Activated T-cell treated with anti-CD3 and anti-CD28 coated beads, Interleukin-2, amount 50 U/mL, for 24 hours (primary cell): ENCODE measurements at places on chromosomes 7 and 10.

DNA sequence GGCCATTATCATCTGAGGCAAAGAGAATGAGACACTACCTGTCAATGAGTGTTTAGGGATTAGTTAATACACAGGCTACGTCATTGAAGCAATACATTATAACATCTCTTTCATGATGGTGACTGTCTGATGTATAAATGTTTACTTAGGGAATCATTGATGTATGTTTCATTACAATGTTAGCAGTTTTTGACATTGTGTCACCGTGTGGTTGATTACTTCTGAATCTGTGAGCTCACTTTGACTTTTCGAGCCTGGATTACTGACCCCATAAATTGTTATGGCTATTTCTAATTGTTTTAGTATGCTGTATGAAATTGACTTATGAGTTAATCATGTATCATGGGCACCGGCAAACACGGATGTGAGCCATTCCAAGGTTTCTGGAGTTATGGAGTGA lies 494.0 kb downstream of the MAGI2 start:
- no peak overlapping the region for H3K27ac ChIP-seq
- H3K4me1 ChIP-seq: no peaks in the 10 kb centered on the region
- H3K27me3 ChIP-seq: no peaks in the 10 kb centered on the region

- no peaks in the 10 kb centered on the region for H3K27me3 ChIP-seq
- H3K27ac ChIP-seq: no peak overlapping the region
- H3K4me1 ChIP-seq: no peaks in the 10 kb centered on the region
- DNase-seq: no peak
- no peaks in the 10 kb centered on the region for H3K36me3 ChIP-seq
- no peak overlapping the region for H3K4me3 ChIP-seq
These were observed 42.1 kb upstream of the CXCL12 start for GRCh38 chr10:44427037-44427436.

DNA sequence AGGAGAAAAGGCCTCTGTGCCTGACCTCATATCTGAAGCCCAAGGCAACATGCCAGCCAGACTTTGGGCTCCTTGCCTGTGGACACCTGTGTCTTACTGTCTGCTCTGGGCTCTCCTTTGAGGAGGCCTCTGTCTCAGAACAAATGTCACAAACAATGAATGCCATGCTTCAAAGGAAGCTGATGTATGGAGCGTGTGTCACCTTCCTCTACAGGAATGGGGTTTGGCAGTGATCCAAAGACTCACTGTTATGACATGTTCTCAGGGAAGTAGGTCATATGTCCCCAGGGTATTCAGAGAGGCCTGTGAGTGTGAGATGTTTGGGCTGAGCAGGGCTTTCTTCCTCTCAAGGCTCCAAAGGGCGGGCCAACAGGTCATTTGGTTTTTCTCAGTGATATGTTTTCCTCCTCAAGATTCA lies 38.4 kb downstream of the PTPRE start:
- peak overlapping the region; percentile 15 for H3K27ac ChIP-seq
- no peak for DNase-seq
- H3K4me3 ChIP-seq: no peak overlapping the region
- H3K36me3 ChIP-seq: no peaks in the 10 kb centered on the region

DNA sequence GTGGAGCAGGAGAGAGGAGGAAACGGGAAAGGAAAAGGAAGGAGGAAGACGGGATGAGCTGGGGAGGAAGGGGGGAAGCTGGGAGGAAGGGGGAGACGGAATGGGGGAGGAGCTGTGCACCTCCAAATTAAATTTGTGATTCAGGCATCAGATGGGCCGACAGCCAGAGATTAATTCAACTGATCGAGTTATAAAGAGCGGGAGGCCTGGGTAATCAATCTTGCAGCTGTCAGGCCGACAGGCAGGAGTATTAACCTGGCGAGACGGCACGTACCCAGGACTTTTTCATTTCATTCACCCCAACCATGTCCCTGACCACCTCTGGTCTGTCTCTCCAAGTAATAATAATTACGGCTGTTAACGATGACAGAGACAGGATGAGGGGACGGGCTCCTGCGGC lies 26.2 kb downstream of the KAZALD1 start:
- H3K36me3 ChIP-seq: no peaks in the 10 kb centered on the region
- peaks cover 78% of the 10 kb centered on the region for H3K27me3 ChIP-seq
- no peak for DNase-seq
- no peaks in the 10 kb centered on the region for H3K4me1 ChIP-seq

DNA sequence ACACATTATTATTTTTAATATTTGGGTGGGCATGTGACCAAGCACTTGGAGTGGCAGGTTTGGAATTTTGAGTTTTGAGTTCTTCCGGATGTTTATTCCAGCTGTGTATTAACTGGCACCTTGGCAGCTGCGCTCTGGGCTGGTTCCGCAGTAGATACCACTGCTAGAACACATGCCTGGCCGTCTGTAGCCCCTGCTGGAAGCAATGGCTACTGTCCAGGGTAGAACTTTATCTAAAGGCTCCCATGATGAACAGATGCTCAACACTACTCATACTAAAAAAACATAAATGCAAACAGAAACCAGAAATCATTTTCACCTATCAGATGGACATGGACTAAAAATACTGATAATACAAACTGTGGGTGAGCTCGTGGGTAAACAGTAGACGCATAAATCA lies 19.4 kb upstream of the SH3PXD2A start:
- DNase-seq: no peak
- no peaks in the 10 kb centered on the region for H3K4me1 ChIP-seq
- H3K27ac ChIP-seq: no peak overlapping the region
- H3K36me3 ChIP-seq: peaks cover 34% of the 10 kb centered on the region
- no peaks in the 10 kb centered on the region for H3K27me3 ChIP-seq

- no peaks in the 10 kb centered on the region for H3K36me3 ChIP-seq
- H3K4me1 ChIP-seq: no peaks in the 10 kb centered on the region
- no peak for DNase-seq
- no peak overlapping the region for H3K4me3 ChIP-seq
- H3K27ac ChIP-seq: no peak overlapping the region
These were observed 494.0 kb upstream of the POT1 start for GRCh38 chr7:125423458-125424155.

GRCh38 chr10:22321156-22321923 lies 441 bp downstream of the BMI1 start:
- peak; percentile 83 for DNase-seq
- H3K27ac ChIP-seq: peak overlapping the region; percentile 92
- H3K4me3 ChIP-seq: peak overlapping the region; percentile 84
- peaks cover 43% of the 10 kb centered on the region for H3K27me3 ChIP-seq
- H3K36me3 ChIP-seq: peaks cover 39% of the 10 kb centered on the region

DNA sequence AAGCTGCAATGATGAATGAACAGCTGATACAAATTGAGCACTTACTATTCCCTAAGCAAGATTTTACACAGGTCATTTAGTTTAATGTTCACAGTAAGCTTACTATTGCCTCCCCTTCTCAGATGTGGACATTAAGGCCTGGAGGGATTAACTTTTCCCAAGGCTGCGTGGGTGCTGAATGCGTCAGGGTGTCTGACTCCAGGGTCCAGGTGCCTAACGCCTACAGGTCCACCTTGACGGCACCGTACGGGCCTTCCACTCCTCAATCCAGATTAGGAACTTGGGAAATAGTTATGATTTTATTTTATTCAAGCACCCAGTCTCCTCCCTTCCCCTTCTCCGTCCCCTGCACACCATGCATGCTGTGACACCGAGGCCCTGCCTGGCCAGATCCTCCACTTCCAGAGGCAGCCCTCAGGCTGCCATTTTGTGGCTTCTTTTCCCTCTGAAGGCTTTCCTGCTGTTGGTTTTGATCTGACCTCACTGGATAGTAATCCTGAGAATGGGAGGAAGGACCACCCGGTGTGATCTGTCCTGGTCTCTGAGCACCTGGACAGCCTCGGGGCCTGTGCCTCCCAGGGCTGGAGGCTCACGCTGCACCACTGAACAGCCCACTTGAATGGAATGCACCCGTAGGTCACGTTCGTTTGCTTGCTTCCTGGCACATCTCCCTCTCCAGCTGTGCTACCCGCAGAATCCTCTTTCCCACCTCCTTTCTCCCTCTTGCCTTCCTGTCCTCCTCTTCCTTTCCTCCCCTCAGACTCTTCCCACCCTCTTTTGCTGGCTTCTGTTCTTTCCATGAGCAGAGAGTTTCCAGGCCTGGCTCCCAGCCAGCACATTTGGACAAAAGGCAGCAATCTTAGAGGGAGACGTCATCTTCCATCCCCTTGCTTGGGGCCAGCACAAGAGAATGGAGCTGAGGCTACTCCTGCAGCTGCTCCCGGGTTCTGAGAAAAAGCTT lies 14.4 kb downstream of the DENND2A start:
- H3K4me3 ChIP-seq: no peak overlapping the region
- no peak overlapping the region for H3K27ac ChIP-seq
- H3K36me3 ChIP-seq: no peaks in the 10 kb centered on the region
- no peaks in the 10 kb centered on the region for H3K4me1 ChIP-seq
- H3K27me3 ChIP-seq: no peaks in the 10 kb centered on the region

GRCh38 chr7:82162289-82162688 lies 281.3 kb downstream of the CACNA2D1 start:
- H3K36me3 ChIP-seq: no peaks in the 10 kb centered on the region
- no peaks in the 10 kb centered on the region for H3K27me3 ChIP-seq
- H3K4me3 ChIP-seq: no peak overlapping the region
- DNase-seq: no peak
- no peaks in the 10 kb centered on the region for H3K4me1 ChIP-seq

DNA sequence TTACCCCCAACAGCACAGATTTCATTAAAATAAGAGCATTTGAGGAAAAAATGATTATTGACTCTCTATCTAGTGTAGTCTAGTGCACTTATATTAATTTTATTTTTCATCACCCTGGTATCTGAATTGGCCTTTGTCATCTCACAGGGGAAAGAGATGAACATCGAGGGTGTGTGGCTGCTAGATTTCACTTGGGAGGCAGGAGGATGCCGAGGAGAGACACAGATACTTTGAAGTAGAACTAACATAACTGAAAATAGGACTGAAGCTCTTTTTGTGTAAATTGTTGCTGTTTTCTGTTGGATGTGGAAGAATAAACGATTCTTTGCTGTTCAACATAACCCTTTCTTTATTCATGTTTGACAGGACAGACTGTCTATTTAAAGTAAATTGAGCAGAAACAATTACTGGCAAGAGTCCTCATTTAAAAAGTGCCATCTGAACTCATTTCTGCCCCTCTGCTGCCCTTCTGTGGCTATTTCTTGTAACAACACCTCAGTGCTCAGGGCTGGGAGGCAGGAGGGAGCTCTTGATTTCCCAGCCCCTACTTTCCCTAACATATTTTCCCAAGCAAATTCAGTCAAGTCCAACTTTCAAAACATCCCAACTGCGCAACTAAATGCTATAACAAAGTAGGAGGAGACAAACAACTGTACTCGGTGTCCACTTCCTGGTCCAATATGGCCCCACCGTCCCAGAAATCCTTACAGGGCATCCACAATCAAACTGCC lies 15.6 kb downstream of the LYZL1 start:
- H3K4me3 ChIP-seq: no peak overlapping the region
- no peaks in the 10 kb centered on the region for H3K36me3 ChIP-seq
- peak; percentile 32 for DNase-seq
- H3K27me3 ChIP-seq: peaks cover 35% of the 10 kb centered on the region

DNA sequence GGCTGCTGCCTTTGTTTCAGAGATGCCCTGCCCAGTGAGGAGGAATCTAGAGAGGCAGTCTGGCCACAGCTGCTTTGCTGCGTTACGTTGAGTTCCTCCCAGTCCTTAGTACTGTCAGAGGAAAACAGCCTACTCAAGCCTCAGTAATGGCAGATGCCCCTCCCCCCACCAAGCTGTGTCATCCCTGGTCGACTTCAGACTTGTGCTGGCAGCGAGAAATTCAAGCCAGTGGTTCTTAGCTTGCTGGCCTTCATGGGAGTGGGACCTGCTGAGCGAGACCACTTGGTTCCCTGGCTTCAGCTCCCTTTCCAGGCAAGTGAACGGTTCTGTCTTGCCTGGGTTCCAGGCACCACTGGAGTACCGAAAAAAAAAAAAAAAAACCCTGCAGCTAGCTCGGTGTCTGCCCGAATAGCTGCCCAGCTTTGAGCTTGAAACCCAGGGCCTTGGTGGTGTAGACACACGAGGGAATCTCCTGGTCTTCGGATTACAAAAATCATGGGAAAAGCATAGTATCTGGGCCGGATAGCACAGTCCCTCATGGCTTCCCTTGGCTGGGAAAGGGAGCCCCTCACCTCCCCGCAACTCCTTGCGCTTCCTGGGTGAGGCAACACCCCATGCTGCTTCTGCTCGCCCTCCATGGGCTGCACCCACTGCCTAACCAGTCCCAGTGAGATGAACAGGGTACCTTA lies 9.1 kb downstream of the SDHAF3 start:
- DNase-seq: no peak
- H3K4me3 ChIP-seq: no peak overlapping the region
- peaks cover 43% of the 10 kb centered on the region for H3K36me3 ChIP-seq
- no peak overlapping the region for H3K27ac ChIP-seq

GRCh38 chr7:107582875-107583274 lies 2.8 kb downstream of the BCAP29 start:
- H3K36me3 ChIP-seq: peaks cover 41% of the 10 kb centered on the region
- H3K4me1 ChIP-seq: peaks cover 22% of the 10 kb centered on the region
- no peak overlapping the region for H3K27ac ChIP-seq
- no peak overlapping the region for H3K4me3 ChIP-seq
- DNase-seq: no peak
- no peaks in the 10 kb centered on the region for H3K27me3 ChIP-seq

DNA sequence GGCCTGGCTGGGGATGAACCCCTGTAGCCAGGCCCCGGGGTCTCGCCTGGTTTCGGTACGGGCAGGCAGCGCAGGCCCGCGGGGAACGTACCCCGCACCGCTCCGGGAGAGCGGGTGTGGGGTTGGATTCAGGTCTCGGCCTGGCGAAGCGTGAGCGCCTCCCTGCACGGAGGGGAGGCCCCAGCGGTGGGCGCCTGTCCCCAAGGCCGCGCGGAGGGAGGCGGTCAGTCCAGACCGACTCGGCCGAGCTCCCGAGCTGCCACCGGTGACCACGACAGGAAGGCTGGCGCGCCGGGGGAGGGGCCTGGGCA lies 378 bp upstream of the INPP5F start:
- H3K36me3 ChIP-seq: peaks cover 15% of the 10 kb centered on the region
- DNase-seq: no peak
- H3K27me3 ChIP-seq: no peaks in the 10 kb centered on the region
- peak overlapping the region; percentile 81 for H3K27ac ChIP-seq

DNA sequence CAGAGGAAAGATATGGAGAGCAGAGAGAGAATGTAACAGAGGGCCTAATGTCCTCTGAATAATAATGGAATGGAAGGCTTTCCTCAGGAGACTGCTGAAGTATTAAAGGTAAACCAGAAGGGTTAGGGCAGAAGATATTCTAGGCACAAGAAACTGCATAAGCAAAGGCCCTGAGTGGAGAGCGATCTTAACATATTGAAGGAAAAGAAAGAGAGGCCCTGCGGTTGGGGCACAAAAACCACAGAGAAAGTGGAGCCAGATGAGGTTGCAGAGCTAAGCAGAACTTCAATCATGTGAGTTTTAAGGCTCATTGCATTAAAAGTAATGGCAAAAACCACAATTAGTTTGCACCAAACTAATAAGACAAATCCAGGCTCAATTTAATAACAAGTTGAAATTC lies 115.8 kb upstream of the VSTM2A start:
- DNase-seq: no peak
- H3K4me1 ChIP-seq: no peaks in the 10 kb centered on the region
- H3K27ac ChIP-seq: no peak overlapping the region
- H3K36me3 ChIP-seq: no peaks in the 10 kb centered on the region
- no peaks in the 10 kb centered on the region for H3K27me3 ChIP-seq
- no peak overlapping the region for H3K4me3 ChIP-seq
